ENCODE measurements at places on chromosomes 16 and 17. TPM values are rescaled to one million over a fixed set of nuclear protein-coding genes. Genes with fewer than 3 reads are reported as not detected.
A peak's percentile ranks its signal among the peaks of the same experiment; 100 is the strongest.

- H3K27ac ChIP-seq: no peak overlapping the region
- no peaks in the 10 kb centered on the region for H3K36me3 ChIP-seq
- H3K27me3 ChIP-seq: no peaks in the 10 kb centered on the region
- peaks cover 4% of the 10 kb centered on the region for H3K4me1 ChIP-seq
- H3K4me3 ChIP-seq: no peak overlapping the region
These were observed 14.9 kb upstream of the C16orf54 start for GRCh38 chr16:29760567-29761279.

DNA sequence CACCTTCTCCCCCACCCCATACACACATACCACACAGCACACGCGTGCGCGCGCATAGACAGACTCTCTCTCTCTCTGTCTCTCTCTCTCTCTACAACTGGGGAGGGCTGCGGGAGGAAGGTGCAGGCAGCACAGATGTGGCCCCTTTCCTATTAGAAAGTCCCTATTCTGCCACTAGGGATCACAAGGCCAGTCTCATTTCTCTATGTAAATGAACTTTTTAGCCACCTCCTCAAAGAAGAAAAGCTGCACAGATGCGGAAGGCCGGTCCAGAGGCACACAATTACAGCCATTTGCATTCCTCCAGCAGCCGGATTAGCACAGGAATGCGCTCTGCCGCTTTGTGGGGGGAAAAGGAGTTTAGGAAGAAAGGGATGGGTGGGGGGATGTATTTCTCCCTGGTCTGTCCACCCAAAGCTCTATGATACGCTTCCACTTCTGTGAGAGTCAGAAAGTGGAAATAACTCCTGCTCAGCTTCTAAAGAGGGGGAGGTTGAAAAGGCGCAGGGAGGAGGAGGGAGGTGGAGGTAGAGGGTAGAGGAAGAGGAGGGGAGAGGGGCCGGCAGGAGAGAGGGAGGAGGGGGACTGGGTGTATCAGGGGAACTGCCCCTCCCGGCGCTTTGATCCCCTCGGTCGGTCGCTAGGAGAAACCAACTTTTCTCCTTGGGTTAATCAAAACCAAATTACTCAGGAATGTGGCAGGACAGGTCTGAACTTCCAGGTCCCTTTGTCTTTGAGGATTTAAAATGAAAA is 11.7 kb downstream of the ZFHX3 start:
- H3K27ac ChIP-seq: peak overlapping the region; percentile 47
- peaks cover 22% of the 10 kb centered on the region for H3K4me1 ChIP-seq
- no peaks in the 10 kb centered on the region for H3K27me3 ChIP-seq
- no peaks in the 10 kb centered on the region for H3K36me3 ChIP-seq
- DNase-seq: no peak

The P2RX5 gene
- 6.3 TPM for total RNA-seq

The SLC16A6 gene
- total RNA-seq: 0.85 TPM

DNA sequence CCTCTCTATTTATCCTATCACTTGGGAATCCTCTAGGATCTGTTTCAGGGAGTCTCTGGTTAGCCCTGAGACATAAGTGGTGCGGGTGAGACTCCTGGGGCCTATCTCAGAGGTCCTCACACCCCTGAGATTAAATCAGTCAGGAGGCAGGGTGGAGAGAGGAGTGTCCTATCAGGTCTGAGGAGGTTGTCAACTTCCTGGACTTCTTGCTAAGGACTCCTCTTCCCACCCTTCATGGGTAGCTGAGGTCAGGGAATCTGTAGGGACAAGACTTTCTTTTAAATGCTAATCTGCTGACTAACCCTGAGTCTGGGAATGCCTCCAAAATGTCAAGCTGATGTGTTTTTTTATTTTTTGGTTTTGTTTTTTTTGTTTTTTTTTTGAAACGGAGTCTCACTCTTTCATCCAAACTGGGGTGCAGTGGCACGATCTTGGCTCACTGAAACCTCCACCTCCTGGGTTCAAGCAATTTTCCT is 6.6 kb upstream of the ARMC5 start:
- no peak for DNase-seq
- peaks cover 21% of the 10 kb centered on the region for H3K4me1 ChIP-seq
- H3K27ac ChIP-seq: peak overlapping the region; percentile 41
- H3K4me3 ChIP-seq: no peak overlapping the region

GRCh38 chr17:82457929-82458178 is 687 bp upstream of the NARF start:
- H3K36me3 ChIP-seq: no peaks in the 10 kb centered on the region
- peak overlapping the region; percentile 95 for H3K4me3 ChIP-seq
- H3K27me3 ChIP-seq: no peaks in the 10 kb centered on the region
- H3K4me1 ChIP-seq: peaks cover 8% of the 10 kb centered on the region

Data from prostate gland (tissue), 2 donors.